ENCODE measurements at places on chromosomes 6 and 20. TPM values are rescaled to one million over a fixed set of nuclear protein-coding genes. Genes with fewer than 3 reads are reported as not detected.

- DNase-seq: no peak
These were observed 436.4 kb downstream of the QKI start for GRCh38 chr6:163850874-163851273.

GRCh38 chr6:142898927-142899895, 45.8 kb downstream of the HIVEP2 start:
- no peak for DNase-seq

DNA sequence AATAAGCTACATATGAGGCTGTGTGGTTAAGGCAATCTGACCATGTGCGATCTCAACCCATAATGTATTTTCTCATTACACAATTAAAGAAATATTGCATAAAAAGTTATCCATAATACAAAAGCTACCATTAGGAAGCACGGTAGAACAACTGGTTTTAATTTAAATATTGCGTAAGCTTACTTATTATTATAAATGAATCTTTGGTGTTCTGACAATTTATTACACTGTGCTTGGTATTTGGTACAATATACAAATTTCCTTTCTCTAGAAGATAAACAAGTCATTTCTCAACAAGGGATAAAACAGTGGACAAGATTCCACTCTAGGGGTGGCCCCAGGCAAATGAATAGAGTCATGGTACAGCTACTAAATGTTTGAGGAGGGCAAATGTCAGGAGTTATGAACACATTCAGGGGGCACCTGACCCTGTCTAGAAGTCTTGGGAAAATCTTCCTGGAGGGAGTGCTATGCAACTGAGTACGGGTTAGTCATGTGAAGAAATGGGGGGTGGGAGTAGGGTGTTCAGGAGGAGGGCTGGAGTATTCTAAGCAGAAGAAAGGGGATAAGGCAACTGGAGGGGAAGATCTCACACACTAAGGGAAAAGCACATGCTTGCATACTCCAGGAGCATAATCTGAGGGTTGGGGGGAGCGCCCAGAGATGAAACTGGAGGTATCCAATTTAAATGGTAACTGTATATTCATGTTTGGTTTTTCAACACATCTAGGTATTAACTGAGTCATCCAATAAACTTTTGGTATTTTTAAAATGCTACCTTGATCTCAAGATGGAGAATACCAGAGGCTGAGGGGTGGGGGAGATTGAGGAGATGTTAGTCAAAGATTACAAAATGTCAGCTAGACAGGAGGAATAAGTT, 296.9 kb upstream of the SGK1 start:
- peak; percentile 78 for DNase-seq

GRCh38 chr6:100035873-100036653, 42.0 kb upstream of the MCHR2 start:
- DNase-seq: no peak

DNA sequence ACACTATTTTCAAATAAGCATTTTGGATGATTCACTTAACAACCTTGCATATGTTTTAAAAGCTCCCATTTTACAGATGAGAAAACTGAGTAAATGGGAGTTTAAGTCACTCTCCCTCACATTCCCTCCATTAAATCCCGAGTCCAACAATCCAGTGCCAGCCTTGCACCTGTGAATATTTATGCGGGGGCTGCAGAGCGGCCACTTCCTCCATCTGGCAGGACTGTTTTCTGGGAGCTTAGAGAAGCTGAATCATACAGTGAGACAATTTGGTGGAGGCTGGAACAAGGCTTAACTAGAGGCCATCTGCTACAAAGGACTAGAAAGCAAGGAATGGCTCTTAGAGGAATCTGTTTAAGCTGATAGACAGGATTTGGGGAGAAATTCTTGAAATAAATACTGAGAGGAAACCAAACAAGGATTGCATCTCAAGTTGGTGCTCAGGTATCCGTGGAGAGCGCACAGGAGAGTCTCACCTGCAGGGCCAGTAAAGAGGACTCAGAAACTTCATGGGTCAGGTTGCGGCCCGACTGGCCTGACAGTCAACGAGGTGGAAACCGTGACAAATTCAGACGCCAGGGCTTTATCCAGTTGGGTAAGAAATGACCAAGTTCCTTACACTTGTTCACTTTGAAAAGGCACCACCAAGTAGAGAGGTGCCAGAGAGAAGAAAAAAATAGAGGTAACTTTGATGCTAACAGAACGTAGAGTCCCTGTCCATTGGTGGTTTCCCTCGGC, 478.5 kb downstream of the QKI start:
- DNase-seq: no peak

GRCh38 chr6:158073776-158074175, 92.1 kb downstream of the SYNJ2 start:
- no peak for DNase-seq

- no peak for DNase-seq
These were observed 39.5 kb downstream of the FAM110A start for GRCh38 chr20:872855-873520.

GRCh38 chr20:48750941-48751635, 76.7 kb downstream of the PREX1 start:
- DNase-seq: peak; percentile 22

- no peak for DNase-seq
These were observed 100.2 kb downstream of the AHI1 start for GRCh38 chr6:135397172-135397952.

- DNase-seq: no peak
These were observed 44.8 kb downstream of the GCNT2 start for GRCh38 chr6:10565913-10566312.

GRCh38 chr6:122692807-122693580, 82.8 kb downstream of the PKIB start:
- no peak for DNase-seq

DNA sequence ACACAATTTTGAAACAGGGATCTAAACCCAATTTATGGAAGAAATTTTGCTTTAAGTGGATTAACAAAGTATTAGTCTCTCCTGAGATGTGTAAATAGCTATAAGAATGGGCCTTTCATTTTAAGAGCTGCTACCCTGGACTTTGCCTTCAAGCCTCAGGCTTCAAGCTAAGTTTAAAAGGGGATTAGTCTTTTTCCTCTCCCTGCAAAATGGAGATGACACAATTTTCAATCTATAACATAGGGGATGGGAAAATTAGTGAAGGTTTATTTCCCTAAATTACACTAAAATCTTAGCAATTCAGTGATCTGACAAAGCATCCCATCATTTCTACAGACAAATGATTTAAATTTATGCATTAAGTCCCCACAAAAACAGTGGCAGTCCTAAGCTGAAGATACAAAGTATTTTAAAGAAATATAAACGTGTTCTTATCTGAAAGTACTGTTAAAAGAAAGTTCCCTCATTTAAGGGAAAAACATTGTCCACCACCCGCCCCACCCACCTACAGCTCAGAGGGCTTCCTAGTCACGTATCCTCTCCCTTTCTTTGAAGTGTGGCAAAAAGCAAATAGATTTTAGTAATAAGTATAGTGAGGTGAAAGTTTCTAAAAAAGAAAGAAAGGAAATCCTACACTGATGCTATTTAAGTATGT, 14.5 kb downstream of the ARHGAP18 start:
- no peak for DNase-seq

DNA sequence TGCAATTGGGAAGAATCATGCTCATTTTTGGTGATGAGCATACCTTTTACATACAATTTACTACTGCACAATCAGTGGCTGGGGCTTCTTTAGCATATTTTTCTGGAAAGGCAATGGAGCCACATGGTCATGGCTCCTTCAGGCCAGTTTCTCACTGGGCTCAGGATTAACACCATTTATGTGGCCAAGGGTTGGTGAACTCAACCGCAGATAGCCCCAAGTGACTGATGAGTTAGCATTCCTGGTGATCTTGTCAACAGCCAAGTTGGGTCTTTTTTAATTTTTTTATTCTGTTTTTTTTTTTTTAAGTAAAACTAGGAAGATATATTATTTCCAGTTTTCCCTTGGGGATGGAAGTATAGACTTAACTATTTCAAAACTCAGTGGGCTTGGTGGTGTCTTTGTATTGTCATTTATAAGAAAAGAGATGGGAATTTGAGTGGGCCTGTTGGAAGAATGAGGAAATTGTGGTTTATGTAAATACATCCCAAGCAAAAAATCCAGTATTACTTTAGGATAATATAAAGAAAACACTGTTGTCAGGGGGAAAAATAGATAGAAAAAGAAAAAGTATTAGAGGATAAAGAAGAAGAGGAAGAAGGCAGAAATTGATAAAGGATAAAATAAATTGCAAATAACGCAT, 397.4 kb downstream of the MAFB start:
- DNase-seq: no peak

- no peak for DNase-seq
These were observed 50.2 kb downstream of the NCOA3 start for GRCh38 chr20:47551841-47552240.

DNA sequence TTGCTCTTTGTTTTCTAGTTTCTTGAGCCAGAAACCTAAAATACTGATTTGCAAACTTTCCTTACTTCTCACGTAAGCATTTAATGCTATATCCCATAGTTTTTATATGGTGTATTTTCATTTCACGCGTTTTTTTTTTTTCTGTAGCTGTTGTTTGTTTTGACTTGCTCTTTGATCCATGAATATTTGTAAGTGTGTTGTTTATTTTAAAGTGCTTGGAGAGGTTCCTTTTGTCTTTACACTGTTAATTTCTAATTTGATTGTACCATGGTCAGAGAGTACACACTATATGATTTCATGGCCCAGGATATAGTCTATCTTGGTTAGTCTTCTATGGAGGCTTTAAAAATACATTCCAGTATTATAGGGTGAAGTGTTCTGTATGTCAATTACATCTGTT, 84.8 kb upstream of the RNF217 start:
- DNase-seq: no peak

DNA sequence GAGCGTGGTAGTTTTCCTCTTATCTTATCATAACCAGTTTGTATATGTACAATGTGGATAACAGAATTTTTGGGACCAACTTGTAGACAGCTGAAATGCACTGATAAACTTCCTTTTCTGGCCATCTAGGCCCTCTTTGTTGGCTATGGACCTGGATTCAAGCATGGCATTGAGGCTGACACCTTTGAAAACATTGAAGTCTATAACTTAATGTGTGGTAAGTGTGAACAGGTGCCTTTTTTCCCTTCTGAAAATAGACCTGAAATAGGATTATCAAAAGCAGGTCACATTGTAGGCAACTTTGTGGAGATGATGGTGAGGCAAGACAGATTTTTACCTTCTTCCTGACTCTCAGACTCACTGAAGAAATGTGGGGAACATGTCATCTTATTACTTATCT, 67.8 kb downstream of the ENPP1 start:
- no peak for DNase-seq

The MLN gene
- total RNA-seq: not detected

The TMEM244 gene
- total RNA-seq: not detected

The PHACTR3 gene
- total RNA-seq: not detected

The SIRPA gene
- total RNA-seq: 25.1 TPM

The FOXS1 gene
- total RNA-seq: not detected

The ANGPT4 gene
- under 0.01 TPM for total RNA-seq

The HFE gene
- total RNA-seq: 6.4 TPM

The FLRT3 gene
- 5.1 TPM for total RNA-seq
